HT-29 (cell line): ENCODE measurements at places on chromosomes 2 and 18. TPM values are rescaled to one million over a fixed set of nuclear protein-coding genes. Genes with fewer than 3 reads are reported as not detected.

The REEP1 gene
- 0.13 TPM in 1 of 2 replicates, not detected in the other for total RNA-seq

The MALL gene
- 82.0 and 83.0 TPM in 2 replicates for total RNA-seq

DNA sequence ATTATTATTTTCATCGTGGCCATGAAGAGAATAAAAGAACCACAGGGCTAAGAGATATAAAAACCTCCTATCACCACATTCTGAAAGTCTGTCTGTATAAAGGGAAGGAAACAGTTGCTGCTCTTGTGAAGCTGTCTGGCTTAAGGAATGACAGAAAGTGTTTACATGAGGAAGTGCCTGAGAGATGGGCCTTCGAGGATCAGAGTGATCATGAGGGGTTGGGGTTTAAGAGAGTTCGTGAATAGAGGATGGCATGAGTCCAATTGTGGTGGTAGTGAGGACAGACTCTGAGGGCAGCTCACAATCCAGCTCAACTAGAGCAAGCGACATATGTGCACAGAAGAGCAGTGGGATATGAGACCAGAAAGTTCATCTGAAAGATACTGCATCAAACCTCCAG is 65.8 kb upstream of the PIEZO2 start:
- no peak for DNase-seq

- no peak for DNase-seq
Observed at GRCh38 chr2:9237831-9238230, 31.2 kb downstream of the ASAP2 start.

The ACKR3 gene
- not detected in 2 replicates for total RNA-seq

The ANKRD29 gene
- total RNA-seq = 3.1 and 7.4 TPM in 2 replicates

- DNase-seq = no peak
Observed at GRCh38 chr2:19676770-19677169, 225.0 kb downstream of the TTC32 start.

GRCh38 chr2:215717501-215718381 is 281.9 kb upstream of the FN1 start:
- no peak for DNase-seq

The UPP2 gene
- not detected in 2 replicates for total RNA-seq

DNA sequence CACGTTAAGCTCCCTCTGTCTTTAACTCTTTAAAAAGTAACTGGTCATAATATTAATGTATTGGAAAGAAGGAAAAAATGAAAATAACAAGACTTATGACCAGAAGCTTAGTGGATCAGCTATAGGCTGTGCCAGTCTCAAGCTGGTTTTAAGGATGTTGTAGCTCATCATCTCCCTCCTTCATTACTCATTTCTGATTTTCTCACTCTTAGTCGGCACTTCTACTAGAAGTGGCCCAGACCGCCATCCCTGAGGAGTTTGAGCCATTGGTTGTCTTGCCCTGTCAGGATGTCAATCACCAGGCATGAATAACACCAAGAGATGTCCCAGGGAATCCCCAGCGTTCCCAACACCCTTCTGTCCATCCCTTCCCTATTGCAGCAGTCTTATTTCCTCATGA is 151.5 kb downstream of the ASXL3 start:
- no peak for DNase-seq

GRCh38 chr2:12819103-12819475 is 102.4 kb downstream of the TRIB2 start:
- DNase-seq = no peak

The GAREM2 gene
- 0.33 and 0.55 TPM in 2 replicates for total RNA-seq

GRCh38 chr18:36633961-36634412 is 194.8 kb downstream of the TPGS2 start:
- DNase-seq = no peak

DNA sequence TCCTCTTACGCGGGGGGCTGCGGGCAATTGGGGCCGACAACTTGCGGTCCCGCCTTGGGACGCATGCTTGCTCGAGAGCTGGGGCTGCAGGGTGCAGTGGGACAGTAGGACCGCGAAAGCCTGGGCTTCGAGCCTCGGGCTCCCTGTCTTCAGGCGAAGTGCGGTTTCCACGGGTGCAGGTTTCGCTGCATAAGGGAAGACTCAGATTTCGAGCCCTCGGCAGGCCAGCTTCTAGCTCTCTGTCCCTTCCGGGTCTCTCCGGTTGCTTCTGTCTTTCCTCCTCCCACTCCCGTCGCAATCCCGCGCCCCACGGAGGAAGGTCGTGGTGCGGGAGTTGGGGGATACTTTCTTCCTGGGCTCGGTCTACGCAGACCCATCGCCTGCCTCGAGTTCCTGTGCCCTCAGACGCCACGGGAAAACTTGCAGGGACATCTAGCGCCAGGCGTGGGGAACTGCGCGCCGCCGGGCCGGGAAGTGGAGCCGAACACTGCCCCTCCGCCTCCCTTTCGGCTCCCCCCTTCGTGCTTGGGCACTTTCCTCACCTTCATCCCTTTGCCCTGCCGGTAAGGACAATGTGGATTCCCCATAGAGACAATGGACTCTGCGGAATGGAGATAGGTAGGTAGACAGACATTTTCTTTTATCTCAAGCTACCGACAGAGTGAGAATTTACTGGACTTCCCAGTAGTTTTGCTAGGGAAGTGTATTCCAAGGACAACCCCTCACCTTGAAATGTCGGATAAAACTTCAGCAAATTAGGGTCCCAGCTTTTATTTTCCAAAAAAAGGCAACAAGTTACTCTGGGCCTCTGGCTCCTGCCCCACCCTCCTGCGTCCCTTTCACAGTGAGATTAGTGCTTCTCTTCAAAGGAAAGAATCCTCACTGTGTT is 4.2 kb upstream of the HOXD13 start:
- DNase-seq = peak; percentile 55

DNA sequence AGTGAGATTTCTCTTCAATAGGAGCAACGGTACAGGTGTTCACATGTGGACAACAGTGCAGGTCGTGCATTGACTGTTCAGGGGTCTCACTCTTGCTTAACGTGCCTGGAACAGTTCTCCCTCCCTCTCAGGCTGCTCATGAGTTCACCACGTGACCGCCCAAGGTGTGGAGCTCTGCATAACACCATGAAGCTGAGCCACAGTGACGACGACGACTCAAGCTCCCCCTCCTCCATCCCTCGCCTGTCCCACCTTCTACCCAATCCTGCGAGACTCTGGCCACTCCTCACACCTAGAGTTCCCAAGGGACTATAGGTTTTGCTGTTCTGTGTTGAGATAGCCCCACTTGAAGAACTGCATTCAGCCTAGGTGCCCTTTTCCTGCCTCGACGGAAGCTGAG is 42.8 kb downstream of the STK25 start:
- DNase-seq = no peak

The PRKAG3 gene
- total RNA-seq = not detected in 2 replicates

DNA sequence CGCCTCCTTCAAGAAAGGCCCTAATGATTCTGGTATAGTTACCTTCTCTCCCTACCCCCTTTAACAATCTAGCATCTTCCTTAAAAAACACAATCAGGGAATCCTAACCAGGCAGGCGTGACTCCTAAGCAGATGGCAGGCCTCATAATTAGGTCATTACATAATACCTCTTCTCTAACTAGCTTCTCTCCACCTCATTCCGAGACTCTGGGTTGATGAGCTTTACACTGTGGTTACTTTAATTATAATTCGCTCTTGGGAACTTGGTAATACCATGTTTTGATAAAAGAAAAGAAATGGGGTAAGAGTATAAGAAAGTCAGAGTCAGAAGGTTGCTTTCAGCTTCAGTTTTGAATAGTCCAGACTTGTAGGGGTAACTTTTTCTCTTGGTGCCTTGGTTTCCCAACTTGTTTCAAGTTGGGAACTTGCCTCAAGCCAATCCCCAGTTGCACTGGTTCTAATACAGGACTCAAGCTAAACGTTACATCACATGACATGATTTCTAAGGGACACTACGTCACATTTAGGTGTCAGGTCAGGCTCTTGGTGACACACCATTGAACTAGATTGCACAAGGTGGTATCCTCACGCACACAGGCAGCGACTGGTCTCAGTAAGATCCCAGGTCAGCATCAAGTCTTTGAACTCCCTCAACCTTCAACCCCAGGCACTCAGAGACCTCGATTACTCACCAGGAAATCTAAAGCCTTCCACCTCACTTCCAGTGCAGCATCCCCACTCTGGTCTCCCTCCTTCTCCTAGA is 59.2 kb downstream of the AAK1 start:
- DNase-seq = no peak

DNA sequence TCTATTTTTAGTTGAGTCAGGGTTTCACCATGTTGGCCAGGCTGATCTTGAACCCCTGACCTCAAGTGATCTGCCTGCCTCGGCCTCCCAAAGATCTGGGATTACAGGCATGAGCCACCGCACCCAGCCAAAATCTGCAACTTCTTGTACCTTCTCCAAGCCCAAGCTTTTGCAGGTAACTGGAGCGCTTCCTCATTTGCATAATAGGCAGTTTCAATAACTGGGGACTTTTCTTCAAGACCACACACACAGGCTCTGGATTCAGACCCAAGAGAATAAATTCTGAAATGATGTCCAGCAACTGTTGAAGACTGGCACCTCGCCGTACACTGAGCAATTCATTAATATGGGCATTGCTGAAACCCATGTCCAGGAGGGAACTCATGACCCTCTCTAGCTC is 2.8 kb downstream of the MTERF4 start:
- DNase-seq = no peak

GRCh38 chr18:4369705-4370104 is 85.4 kb downstream of the DLGAP1 start:
- DNase-seq = no peak

GRCh38 chr18:80033181-80034067 is 810 bp upstream of the RBFA start:
- DNase-seq = no peak

- no peak for DNase-seq
Observed at GRCh38 chr2:118967124-118967880, 25.3 kb downstream of the MARCO start.

DNA sequence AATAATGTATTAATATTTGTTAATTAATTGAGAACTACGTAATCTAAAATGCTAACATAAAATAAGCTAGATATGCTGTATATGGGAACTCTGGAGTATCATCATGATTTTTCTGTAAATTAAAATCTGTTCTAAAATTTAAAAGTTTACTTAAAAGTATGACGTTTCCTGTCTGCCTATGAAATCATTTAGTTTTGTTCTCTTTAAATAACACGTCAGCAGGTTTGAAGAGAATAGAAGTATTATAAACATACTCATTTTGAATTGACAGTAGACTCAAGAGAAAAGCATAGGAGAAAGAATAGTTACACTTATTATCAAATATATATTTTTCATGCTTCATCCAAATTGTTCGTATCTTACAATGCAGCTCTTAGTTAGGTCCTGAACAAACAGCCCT is 19.1 kb upstream of the ZNF804A start:
- DNase-seq = no peak

DNA sequence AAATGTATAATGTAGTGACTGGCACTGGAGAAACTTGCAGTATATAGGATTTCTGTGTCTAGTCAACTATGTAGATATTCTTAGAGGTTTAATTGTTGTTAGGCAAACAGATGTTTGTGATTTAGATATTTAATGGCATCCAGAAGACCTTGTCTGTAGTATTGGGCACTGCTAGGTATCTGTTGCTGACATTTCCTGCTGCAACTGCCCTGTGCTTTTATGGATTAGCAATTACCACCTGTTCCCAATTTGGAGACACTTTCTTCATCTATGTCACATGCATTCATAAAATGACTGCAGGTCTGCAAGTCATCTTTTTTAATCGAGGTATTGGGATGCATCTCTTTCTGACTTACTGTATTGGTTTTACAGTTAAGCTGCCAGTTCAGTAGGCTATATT is 71.3 kb downstream of the ITGA4 start:
- DNase-seq = no peak
